Immature natural killer cell (primary cell): ENCODE measurements at places on chromosomes 1 and 21.

DNA sequence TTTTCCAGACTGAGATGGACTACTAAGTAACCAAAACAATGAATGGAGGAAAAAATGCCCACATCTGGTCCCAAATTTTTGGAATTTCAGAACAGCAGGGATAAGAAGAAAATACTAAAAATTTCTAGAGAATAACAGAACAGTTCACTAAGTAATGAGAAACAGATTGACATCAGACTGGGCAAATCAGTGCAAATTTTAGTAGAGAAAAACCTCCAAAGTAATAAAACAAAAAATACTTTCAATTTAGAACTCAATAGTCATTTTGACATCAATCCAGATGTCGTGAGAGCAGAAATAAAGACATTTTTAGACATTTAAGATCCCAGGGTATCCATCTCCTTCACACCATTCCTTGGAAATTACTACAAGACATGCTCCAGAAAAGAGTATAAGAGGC is 39.3 kb downstream of the CRP start:
- no peak for DNase-seq

GRCh38 chr1:242456726-242457269 is 67.7 kb downstream of the PLD5 start:
- no peak for DNase-seq

- DNase-seq: no peak
Measured at GRCh38 chr21:24844671-24845070, 762.6 kb downstream of the MRPL39 start.

DNA sequence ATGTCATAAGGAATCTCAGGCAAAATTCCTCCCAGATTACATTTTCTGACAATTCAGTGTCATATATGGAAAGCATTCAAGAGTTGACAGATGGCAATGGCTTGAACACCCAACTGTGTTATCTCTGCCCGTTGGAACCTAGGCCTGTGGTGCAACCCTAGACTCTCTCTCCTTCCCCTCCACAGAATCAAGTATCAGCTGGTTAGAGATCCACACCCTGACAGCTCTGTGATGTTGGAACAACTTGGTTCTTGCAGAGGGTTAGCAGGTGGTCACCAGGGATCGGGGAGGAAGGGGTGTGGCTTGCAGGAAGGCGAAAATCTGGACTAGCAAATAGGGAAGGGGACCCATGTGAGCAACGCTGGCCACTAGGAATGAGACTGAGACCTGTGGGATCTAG is 26.3 kb downstream of the PCSK9 start:
- no peak for DNase-seq

DNA sequence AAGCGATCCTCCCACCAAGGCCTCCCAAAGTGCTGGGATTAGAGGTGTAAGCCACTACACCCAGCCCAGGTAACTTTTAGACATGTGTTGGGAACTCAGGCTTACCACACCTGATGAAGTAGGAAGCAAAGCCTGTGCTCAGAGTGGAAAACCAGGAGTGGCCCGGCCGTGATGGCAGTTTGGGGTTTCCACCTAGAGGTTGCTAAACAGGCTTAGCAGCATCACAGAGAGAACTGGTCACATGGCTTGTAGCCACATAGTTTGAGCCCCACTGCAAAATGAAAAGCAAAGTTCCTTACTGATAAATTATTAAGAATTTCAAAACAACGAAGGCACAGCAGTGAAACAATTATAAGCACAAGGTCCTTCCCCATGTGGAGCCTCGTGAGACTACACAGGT is 142.6 kb upstream of the CXADR start:
- no peak for DNase-seq

GRCh38 chr1:64323054-64323453 is 119.6 kb downstream of the UBE2U start:
- DNase-seq: no peak

GRCh38 chr1:29120947-29121485 is 2.7 kb downstream of the TMEM200B start:
- DNase-seq: peak; percentile 55

DNA sequence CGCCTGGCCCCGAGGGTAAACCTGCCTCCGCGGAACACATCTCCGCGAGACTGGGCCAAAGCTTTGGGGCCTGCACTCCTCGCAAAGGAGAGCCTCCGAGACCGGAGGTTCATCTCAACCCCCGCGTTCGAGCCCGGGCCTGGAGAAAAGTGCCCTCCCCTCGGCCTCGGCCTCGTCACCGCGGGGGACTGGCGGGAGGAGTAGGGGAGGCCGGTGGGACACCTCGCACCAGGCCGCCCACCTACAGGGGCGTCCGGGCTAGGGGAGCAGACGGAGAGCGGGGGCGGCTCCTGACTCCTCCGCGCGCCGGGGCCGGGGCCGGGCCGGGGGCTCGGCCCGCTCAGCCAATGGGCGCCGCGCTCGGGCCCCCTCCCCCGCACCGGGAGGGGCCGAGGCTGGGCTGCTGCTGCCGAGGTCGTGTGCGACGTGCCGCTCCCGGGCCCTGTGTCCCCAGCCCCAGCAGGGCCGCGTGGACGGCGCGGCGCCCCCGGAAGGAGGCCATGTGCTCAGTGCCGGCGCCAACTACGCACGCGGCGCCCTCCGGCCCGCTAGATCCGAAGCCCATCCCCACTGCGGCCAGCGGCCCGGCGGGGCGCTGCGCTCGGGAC is 684 bp downstream of the SLC2A1 start:
- peak; percentile 63 for DNase-seq

GRCh38 chr1:242784807-242785206 is 260.3 kb upstream of the PLD5 start:
- DNase-seq: no peak

DNA sequence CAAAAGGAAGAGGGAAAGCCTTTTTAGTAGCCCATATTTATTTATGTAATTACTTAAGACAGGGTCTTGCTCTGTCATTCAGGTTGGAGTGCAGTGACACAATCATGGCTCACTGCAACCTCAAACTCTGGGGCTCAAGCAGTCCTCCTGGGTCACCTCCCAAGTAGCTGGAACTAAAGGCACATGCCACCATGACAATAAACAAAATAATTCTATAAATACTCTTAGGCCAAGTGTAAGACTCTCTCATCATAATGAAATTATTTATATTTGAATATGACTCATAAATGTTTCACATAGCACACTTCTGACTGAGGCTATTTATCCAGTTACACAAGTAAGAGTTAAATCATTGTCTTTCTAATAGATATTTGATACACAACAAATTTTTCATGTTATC is 314.7 kb downstream of the AMY1C start:
- DNase-seq: no peak

DNA sequence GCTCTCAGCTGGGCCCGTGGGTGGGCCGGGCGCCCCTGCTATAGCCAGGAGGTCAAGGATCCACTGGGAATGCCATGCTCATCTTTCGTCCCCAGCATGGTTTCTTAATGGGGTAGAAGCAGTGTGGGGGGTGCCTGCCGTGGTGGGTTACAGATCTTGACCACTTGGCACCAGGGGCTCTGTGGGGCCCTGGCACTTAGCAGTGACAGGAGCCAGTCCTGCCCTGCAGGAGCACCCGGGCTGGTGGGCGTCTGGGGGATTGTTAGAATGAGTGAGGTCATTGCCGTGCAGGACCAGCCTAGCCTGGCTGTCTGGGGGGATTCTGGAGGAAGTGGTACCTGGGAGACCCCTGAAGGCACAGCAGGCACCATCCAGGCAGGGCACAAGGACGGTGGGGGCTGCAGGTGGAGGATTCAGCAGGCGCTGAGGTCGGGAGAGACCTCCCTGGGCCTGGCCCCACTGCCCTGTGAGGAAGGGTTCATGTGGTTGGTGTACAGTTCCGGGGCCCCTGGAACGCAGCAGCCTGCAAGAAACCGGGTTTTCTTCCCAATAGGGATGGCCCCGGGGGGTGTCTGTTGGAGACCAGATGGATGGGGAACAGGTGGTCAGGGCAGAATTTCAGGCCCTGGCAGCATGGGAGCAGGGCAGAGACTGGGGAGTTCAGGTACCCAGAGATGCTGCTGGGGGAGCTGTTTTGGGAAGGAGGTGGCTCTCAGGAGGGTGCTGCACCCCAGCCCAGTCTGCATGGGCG is 4.8 kb downstream of the AIRE start:
- DNase-seq: no peak

- no peak for DNase-seq
Measured at GRCh38 chr1:209485167-209485566, 98.3 kb upstream of the CAMK1G start.

GRCh38 chr1:212438831-212439237 is 6.1 kb downstream of the NENF start:
- no peak for DNase-seq

DNA sequence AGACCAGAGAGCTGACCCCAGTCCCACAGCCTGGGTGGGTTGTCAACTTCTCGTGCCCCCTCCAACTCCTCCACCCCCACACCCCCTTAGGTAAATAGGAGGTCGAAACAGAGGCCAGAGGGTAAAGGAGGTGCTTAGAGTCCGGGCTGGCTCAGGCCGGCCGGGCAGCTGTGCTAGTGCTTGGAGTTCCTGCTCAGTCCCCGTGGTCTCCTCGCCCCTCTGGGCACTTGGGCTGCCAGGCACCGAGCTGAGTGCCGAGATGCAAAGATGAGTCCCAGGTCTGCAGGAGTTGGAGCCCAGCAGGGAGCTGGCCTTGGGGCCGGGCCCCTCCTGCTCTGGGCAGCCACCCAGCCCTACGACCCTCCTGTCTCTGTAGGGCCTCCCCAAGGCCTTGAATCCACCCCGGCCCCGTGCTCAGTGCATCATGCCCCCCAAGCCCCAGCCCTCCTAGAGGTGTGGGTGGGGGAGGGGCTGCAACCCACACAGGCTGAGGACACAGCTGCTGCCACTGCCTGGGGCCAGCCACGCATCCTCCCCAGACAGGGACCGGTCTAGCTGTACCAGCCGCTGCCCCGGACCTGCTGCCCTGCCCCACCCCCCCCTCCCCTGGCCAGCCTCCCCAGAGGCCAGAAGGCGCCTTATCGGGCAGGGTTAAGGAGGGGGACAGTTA is 1.9 kb downstream of the SMIM1 start:
- DNase-seq: no peak

DNA sequence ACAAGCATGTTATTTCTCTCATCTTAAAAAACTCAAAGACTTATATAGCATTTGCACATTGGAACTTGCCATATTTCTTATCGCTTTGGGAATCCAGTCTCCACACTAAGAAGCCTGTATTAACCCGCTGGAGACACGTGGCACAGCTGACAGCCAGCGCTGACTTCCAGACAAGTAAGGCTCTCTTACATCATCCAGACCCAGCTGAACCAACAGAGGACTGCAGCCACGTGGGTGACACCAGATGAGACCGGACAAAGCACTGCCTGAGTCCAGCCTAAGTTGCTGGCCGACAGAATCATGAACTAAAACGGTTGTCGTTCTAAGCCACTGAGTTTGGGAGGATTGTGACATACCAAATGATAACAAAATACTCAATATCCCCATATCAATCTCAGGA is 6.3 kb upstream of the CD247 start:
- no peak for DNase-seq

- no peak for DNase-seq
Measured at GRCh38 chr1:58837886-58838285, 54.0 kb upstream of the JUN start.
